CD4-positive, alpha-beta T cell treated with Interleukin-21 for 1 hour (primary cell): ENCODE measurements at places on chromosomes 4 and X.

DNA sequence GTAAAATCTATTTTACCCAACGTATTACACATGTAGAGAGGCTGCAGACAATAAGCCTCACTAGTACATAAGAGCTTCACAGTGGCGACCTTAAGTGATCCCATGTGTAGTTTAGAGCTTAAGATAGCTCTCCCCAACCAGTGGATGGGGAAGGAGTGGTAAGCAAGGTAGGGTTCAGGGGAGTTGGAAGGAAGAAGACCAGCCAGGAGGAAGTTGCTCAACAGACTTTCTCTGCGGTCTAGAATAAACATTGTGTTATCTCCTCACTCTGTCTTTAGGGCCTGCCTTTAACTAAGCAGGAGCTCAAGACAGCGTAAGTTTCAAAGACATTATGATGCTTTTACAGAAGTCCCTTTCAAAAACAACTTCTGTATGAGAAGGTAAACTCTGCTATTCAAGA lies 16.8 kb downstream of the MEPE start:
- DNase-seq: no peak

DNA sequence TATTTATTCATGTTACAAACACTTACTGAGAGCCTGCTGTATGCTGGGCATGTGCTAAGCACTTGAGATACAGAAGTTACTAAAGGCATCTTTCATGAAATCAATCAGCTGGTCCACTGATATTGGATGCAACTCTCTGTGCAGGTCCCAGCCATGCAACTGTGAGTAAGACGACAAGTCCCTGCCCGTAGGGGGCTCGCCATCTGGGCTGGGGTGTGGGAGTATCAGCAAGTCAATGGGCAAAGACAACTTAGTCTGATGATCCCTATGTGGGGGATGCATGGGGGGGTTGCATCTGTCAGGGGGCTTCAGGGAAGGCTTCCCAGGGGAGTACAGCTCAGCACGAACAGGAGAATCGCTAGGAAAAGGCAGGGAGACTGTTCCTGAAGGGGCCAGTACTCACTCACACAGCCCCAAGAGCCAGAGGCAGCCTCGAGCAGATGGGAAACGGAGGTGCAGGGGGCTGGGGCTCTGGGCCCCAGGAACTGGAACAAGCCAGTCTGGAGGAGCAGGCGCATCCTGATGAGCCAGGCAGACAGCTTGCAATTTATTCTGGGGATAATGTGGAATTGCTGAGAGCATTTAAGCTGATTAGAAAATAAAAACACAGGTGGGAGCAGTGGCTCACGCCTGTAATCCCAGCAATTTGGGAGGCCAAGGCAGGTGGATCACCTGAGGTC lies 40.2 kb downstream of the CRMP1 start:
- DNase-seq: no peak

DNA sequence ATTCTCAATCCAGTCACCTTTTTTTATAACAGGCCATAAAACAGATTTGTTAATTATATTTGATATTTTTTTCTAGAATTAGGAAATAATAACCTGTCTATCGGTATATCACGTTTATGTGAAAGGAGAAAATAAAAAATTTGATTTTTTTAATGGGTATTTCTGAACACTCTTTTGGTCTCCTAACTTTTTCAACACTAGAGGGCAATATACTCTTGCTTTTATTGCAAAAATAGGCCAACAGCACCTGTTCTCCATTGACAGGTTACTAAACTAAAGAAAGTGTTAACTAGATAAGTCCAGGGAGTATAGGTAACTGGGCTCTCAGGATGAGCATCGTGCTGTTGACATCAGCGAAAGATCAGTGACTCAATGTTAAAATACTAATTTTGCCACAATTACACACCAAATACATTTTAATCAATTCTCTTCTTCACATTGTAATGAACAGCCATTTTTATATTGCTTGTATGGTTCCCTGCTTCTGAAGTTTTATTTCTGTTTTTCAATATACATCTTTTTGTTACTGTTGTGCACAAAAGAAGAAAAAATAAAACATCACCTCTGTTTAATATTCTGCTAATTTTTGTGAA lies 22.8 kb downstream of the NDST4 start:
- DNase-seq: no peak

DNA sequence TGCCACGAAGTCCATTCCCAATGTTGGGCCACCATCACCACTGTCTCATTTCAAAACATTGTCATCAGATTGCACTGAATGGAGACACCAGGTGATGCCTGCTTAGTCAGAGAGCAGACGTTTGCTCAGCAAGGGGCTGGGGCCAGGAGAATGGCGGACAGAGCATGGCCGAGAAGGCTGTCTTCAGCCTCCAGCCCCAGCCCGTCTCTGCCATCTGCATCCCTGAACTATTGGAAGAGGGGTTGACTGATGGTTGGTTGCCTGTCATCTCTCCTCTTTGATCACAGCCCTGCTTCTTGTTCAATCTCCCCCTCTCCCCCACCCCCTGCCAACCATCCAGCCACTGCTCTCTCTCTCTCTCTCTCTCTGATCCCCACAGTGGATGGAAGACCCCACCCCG lies 140.9 kb downstream of the SHOX start:
- no peak for DNase-seq

DNA sequence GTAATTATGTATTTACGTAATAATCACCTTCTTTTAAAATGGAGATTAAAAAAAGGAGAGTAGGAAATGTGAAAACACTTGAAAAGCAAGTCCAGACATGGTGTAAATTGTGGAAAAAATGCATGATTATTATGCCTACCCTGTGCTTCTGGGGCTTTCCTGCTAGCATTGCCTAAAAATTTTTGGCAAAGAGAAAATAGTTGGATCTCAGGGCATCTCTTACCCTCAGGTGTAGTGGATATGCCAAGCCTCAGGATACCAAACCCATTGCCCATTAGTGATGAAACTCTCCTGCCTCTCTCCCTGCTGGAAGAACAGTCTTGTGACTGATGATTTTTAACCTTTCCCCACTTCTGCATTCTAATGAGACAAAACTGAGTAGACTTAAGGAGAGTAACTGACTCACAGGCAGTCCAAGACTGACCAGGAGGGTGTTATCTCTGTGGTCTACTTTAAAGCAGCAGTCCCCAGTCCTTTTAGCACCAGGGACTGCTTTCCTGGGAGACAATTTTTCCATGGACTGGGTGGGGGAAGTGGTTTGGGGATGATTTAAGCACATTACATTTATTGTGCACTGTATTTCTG lies 174.6 kb downstream of the ZNF330 start:
- no peak for DNase-seq

GRCh38 chr4:52869196-52869595 lies 7.1 kb downstream of the RASL11B start:
- DNase-seq: no peak

DNA sequence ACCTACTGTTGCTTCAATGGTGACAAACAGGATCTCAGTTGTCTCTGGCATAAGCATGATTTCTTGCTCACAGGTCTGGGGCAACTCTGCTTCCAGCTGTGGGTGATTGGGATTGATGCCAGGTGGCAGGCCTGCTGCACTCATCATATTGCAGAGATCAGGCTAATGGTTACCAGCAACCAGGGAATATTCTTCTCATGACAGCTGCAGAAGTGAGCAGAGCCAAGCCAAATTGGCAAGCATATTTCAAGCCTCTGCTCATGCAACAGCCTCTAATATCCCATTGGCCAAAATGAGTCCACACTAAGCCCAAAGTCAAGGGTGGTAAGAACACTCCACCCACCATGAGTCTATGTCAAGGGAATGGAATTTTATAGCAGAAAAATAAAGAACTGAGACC lies 26.7 kb upstream of the TBC1D19 start:
- DNase-seq: no peak

GRCh38 chr4:145566086-145566708 lies 53.0 kb upstream of the MMAA start:
- no peak for DNase-seq

- no peak for DNase-seq
These were observed 488 bp downstream of the GPRIN3 start for GRCh38 chr4:89307178-89307445.

DNA sequence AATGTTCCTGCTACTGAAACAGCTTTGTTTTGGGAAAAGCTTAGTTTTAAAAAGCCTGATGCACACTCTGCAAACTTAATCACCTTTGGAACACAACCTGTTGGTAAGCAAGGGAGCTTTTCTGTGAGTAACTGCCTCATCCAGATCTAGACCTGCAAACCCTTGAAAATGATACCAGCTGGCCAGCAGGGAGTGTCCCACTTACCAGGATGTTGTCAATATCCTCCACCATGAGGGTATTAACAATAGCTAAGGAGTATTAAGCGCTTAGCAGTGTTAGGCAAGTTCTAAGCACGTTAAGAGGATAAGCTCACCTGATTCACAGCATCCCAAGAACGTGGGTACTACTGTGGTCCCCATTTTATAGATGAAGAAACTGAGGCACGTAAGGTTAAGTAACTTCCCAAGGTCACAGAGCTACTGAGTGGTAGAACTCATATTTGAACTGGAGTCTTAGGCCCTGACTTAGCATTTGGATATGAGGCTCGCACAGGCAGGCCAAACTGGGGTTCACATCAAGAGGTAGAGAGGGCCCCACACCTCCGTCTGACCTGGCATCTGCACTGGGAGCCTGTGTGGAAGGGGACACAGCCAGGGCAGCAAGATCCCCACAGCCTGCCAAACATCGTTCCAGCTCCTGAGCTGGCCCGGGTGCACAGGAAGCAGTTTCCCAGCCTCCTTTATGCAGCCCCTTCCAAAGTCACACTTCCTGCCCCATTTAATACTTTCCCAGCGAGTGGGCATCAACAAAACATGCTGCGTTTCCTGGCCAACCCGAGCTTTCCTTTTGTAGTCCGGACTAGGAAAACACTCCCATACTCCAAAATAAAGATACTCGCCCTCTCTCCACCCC lies 32.7 kb downstream of the IRF2 start:
- no peak for DNase-seq

- DNase-seq: no peak
These were observed 490 bp downstream of the RWDD4 start for GRCh38 chr4:183658362-183659028.

- DNase-seq: peak; percentile 13
These were observed 23.9 kb downstream of the ACSL4 start for GRCh38 chrX:109709129-109709631.

- DNase-seq: no peak
These were observed 5.2 kb upstream of the ENAM start for GRCh38 chr4:70623323-70623722.

DNA sequence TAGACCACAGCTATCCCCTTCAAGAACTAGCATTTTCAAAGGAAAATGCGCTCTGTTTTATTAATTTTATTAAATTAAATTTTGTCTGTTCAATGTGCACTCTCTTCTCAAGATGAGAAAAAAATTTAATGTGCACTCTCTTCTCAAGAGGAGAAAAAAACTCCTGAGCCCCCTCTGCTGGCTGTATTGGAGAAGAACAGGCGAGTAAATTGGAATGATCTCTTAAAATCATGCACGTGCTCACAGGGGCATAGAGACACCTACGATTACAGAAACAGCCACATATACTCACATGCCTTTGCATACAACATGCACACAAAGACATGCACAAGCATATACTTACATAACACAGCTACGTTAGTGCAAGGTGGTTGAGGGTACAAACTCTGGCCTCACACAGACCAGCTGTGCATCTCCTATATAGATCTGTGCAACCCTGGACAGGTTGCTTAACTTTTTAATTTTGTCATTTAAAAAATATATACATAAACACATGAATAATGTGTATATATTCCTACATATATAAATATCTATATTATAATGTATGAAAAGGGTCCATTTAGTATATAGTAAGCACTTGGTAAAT lies 176.2 kb upstream of the CXorf66 start:
- DNase-seq: peak; percentile 13

DNA sequence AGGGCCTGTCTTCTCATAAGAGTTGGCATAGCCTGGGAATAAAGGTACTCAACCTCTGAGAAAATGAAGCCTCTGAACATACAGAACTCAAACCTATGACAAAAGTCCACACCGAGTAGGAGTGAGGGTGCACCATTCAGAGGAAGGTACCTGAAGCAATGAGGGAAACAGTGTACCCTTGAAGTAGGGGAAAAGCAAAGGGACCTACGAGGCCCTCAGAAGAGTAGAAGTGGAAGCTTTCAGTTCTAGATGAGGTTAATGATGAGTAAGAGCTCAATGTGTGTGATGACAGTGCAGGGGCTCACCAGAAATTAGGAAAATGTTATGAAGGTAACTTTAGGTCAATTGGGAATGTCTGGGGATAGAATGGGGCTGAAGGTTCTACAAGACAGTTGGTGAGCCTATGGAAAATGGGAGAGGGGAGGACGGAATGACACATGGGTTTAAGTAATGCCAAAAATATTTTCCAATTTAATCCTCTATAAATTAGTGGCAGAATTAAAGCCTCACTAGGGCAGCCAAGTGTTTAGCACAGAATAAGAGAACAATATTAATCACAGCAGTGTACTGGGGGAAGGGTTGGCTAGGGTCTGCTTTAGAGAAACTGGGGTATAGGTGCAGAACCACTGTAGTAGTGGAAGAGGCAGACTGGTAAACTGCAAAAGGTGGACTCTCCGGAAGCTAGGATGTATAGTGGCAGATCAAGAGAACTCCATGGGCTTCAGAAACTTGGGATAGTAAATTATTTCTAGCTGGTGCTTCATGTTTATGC lies 39.8 kb downstream of the RAB33A start:
- no peak for DNase-seq

DNA sequence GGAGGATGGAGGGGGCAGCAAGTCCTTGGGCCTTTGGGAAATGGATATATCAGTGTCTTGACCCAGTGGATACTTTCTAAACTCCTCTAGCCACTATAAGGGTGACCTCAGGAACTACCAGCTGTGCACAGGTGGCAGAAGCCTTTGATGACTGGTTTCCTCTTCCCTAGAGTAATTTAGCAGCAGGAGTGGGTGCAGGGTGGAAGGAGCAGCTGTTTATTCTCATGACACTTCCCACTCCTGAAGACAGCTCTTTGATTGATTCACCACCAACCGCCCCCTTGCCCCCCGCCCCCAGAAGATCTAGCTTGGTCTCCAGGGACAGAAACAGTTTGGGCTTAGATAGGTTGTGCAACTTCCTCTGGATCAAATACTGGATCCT lies 63.0 kb downstream of the GPC3 start:
- DNase-seq: no peak

DNA sequence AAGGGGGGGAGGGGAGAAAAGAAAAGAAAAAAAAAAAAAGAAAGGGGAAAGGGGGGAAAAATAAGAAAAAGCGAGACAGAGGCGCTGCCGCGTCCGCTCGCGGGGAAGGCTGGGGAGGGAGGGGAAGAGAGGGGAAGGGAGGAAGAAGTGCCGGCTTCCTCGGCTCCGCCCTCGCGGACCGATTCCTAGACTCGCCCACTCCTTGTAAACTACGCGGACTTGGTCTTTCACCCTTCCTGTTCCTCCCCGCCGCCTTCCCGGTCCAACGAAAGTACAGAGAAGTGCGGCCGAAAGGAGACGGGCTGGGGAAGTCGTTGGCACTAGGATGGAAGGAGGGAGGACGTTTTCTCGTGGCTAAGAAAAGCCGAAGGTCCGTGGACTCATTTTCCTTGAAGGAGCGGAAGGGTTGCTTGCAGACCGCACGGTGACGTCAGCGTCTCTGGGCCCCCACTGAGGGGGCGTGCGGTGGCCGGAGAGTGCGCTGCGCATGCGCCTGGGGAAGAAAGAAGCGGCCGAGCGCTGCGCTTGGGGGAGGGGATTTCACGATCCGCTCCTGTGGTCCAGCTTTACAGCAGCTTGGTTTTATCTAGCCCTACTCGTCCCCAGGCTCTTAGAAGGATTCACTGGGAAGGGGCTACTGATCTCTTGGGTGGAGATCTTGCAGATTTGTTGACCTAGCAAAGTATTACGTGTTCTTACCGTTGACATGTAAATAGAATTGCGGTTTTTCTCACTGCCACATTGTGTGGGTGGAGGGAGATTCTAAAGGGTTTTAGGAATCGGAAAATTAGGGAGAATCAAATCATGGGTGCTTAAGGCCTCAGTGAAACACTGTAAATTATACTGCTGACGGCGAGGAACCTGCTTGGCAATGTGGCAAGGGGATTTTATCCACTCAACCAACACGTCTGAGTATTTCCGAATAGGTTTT lies at the start of gene CCNI:
Gene CCNI, minus strand, starts transcription at position 121 of the 931 bp plus-strand sequence. CDS start 9,627 bp downstream, outside the sequence.
- peak; percentile 94 for DNase-seq
